ENCODE measurements at places on chromosomes 7 and 10. TPM values are rescaled to one million over a fixed set of nuclear protein-coding genes. Genes with fewer than 3 reads are reported as not detected.

- DNase-seq = no peak
Measured at GRCh38 chr10:14360515-14360914, 29.8 kb upstream of the FRMD4A start.

DNA sequence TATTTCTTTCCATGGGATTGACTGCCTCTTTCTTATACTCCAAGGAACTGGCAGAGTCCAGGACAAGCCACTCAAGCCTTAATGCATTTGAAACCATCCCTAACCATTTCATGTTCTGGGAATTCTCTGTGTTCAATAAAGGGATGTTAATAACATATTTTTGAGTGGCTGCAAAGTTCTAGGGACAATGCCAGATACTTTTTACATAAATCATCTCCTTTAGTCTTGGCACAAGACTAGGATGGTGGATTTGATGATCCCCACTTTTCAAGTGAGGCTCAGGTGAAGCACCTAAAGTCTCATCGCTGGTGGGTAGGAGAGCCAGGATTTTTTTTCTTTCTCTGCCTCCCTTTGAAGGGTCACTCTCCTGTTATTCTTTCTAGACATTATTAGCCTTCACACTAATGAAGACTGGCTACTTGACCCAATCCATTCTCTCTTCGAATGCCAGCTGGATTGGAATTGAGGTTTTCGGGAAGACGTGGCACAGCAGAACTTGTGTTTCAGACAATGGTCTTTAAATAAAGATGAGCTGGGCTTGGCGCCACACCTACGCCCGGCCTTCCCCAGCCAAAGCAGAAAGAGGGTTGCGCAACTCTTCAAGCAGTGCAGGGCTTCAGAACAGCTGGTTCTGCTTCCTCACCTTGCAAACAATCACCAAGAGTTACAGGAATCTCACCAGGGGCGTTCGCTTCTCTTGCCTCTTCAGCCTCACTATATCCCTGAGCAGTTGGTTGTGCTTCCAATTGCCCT lies 73.8 kb upstream of the BMPER start:
- peak; percentile 53 for DNase-seq

EBF3 gene
- total RNA-seq = 19.5 TPM

SCIN gene
- total RNA-seq = 0.99 TPM

DNA sequence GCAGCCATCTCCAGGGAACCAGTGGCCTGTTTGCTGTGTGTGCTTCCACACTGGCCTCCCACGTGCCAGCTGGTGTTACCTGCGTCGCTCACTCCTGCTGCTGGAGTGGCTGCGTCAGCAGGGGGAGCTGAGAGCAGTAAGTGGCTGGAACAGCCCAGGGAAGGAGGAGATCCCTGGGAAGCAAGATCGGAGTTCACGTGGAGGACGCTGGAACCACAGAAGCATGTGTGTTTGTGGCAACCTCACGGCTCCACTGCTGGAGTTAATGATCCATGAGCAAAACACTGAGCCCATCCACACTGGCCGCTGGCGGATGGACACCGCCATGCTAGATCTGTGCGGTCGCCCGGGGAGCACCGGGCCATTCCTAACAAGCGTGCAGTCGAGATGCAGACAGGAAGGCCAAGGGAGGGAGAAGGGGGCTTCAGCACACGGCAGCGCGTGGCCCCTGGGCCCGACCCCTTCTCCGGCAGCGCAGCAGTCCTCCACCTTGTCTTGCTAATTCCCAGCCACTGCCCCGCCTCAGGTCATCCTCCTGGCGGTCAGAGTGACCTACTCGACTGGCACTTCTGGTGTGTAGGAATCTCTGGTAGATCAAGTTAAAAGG lies 68.5 kb upstream of the EEPD1 start:
- DNase-seq = no peak

DNA sequence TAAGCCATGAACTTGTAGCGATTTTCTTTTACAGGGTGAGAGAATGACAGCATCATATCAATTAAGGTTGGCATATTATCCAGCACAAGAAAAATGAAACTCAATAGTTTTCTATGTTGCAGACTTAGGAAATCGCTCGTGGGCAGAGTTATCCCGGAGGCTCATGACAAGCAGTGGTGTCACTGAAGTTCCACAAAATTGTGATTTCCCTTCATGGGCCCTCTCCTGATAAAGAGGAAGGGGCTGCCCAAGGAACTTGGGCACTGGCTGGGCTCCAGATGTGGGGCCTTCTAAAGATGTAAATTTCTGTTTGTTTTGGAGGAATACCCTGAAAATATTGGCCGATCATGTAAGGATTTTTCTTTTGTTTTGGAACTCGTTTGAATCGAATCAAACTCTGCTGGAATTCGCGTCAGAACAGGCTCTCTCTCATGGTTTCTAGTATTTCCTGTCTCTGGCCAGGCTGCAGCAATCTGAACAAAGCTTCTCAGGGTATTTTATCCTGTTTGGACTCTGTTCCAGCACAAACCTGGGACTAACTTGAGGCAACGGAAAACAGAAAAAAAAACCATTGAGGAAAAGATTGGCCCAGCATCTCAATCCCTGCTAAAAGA lies 340.6 kb upstream of the NRP1 start:
- DNase-seq = peak; percentile 53

CNTNAP2 gene
- 1.9 TPM for total RNA-seq

PPP1R3A gene
- 14.4 TPM for total RNA-seq

GRCh38 chr10:339038-339391 lies 203.8 kb downstream of the ZMYND11 start:
- DNase-seq = no peak

GPRIN2 gene
- 2.8 TPM for total RNA-seq

GRCh38 chr10:80154978-80155695 lies 22.6 kb downstream of the PLAC9 start:
- peak; percentile 51 for DNase-seq

- DNase-seq = peak; percentile 35
Measured at GRCh38 chr7:87148332-87148955, 3.8 kb upstream of the DMTF1 start.

- DNase-seq = no peak
Measured at GRCh38 chr7:92056286-92056685, 78.0 kb downstream of the CYP51A1 start.

Data from skin of body (tissue), 3 donors.